ENCODE measurements at places on chromosomes 3 and 15. TPM values are rescaled to one million over a fixed set of nuclear protein-coding genes. Genes with fewer than 3 reads are reported as not detected.

GRCh38 chr15:39998511-39999077, 40.4 kb downstream of the SRP14 start:
- H3K4me3 ChIP-seq: no peak overlapping the region
- no peak overlapping the region for H3K27ac ChIP-seq
- no peak for DNase-seq
- H3K36me3 ChIP-seq: no peaks in the 10 kb centered on the region
- H3K4me1 ChIP-seq: peaks cover 9% of the 10 kb centered on the region

- no peak overlapping the region for H3K4me3 ChIP-seq
- H3K27me3 ChIP-seq: no peaks in the 10 kb centered on the region
- H3K27ac ChIP-seq: no peak overlapping the region
- peaks cover 4% of the 10 kb centered on the region for H3K4me1 ChIP-seq
- no peaks in the 10 kb centered on the region for H3K36me3 ChIP-seq
Measured at GRCh38 chr3:126521122-126521891, 2.6 kb upstream of the CHST13 start.

- no peak overlapping the region for H3K4me3 ChIP-seq
- no peaks in the 10 kb centered on the region for H3K36me3 ChIP-seq
- no peaks in the 10 kb centered on the region for H3K4me1 ChIP-seq
Measured at GRCh38 chr3:137010137-137010536, 52.4 kb downstream of the IL20RB start.

PPM1L gene
- 2.3 TPM for polyA plus RNA-seq

TNFSF10 gene
- polyA plus RNA-seq: 16.4 TPM
